ENCODE measurements at places on chromosomes 12 and 14.
A peak's percentile ranks its signal among the peaks of the same experiment; 100 is the strongest.

- no peak for DNase-seq
Measured at GRCh38 chr12:71164568-71165197, 6.9 kb upstream of the TSPAN8 start.

DNA sequence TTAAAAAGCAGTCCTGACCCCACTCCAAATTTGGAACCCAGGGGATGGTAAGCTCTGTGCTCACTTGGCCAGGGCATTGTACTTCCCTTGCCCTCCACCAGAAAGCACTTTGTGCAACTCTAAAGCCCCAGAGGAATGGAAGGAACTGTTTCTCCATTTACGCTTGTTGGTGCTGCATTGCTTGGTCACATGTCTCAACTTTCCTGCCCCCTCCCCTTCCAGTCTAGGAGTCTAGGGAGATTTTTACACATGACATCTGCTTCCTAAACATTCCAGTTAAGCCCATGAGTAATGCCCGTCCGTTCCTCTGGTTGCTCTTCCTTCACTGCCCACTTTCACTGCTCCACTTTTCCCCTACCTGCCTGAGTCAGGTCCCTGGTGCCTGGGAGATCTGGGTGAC is 92.6 kb upstream of the MAP1LC3B2 start:
- no peak for DNase-seq

- DNase-seq: peak; percentile 24
Measured at GRCh38 chr14:68476212-68477109, 316.4 kb downstream of the ZFP36L1 start.

GRCh38 chr12:11731455-11731854 is 82.0 kb downstream of the ETV6 start:
- DNase-seq: no peak

DNA sequence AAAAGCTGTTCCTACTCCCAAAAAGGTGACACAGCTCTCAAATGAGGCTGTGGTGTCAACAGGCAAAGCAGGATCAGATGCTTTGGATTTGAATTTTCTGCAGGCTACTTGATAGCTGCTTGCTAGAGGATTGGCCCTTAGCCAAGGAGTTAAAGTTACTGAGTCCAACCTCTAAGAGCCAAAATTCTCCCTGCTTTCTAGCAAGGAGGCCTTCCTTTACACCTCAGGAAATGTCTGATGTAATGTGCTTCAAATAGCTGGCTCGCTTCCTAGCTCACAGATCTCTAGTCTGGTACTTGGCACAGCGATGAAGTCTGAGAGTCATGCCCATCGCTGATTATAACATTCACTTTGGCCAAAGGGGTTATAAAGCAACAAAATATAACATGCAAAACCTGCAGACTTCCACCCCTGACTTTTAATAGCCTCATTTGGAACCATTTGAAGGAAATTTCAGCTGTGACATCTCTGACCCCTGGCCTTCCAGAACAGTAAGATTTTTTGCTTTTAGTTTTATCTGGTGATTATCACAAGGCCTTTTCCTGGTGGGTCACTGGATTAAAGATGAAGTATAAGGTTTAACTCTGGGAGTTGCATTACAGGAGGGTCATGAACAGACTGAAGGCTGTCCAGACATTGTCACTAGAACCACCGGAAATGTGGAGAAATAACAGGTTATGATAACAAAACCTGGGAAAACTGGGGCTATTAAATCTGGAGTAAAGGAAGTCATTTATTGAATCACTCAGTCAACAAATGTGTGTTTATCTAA is 189.7 kb downstream of the EPS8 start:
- DNase-seq: no peak

GRCh38 chr12:11681207-11681606 is 31.7 kb downstream of the ETV6 start:
- no peak for DNase-seq

DNA sequence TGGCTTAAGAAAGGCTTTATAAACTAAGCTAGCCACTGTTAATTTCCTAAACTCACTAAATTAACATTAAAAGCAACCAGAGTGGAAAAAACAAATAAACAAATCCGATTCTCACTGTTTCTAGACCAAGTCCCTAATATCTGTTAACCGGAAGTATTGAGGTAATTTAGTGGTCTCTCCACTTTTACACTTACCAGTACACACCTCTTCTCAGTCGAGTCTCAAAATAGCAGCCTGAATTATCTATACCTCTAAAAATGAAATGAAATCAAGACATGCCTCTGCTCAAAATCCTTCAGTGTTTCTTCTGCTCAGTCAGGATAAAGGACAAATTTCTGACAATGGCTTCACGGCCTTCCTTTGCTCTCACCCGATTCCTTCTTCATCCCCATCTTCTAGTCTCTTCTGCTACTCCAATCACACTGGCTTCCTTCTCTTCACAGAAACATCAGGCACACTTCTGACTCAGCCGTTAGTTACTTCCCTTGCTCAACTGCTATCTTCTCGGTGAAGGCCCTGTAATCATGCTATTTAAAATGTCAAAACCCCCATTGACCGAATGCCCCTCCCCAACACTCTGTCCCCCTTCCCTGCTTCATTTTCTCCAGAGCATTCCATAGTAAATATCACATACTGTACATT is 161.3 kb downstream of the KITLG start:
- no peak for DNase-seq

DNA sequence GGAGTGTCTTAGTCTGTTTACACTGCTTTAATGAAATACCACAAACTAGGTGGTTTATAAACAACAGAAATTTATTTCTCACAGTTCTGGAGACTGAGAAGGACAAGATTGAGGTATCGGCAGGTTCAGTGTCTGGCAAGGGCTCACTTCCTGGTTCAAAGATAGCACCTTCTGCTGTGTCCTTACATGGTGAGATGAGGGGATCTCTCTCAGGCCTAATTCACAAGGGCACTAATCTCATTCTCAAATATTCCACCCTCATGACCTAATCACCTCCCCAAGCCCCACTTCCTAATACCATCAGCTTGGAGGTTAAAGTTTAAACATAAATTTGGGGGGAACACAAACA is 35.0 kb upstream of the PLEK2 start:
- DNase-seq: no peak

GRCh38 chr12:93884794-93885460 is 207.8 kb downstream of the CRADD start:
- no peak for DNase-seq

DNA sequence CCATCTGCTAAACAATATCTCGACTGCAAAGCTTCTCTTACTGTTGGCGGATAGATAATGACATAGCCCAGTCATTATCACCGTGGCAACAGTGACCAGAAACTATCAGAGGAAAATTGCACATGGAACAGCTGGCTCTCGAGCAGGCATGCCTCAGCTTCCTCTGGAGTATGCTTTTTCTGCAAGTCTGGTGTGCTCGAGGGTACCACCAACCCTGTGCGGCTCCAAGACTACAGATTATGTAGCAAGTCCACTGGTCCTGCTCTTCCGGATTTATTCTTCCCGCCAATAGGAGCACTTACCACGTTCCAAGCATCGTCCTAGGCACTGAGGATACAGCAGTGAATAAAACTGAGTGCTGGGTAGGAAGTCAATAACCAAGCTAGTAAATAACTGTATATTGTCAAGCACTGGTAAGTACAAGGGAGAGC is 1.4 kb upstream of the GLRX5 start:
- DNase-seq: no peak

GRCh38 chr12:62813031-62813829 is 121.7 kb downstream of the PPM1H start:
- DNase-seq: peak; percentile 19

GRCh38 chr12:3461391-3461790 is 29.6 kb upstream of the PRMT8 start:
- no peak for DNase-seq

GRCh38 chr14:23207146-23207540 is 23.7 kb upstream of the SLC7A8 start:
- no peak for DNase-seq

GRCh38 chr12:132030367-132031038 is 80.8 kb downstream of the EP400 start:
- peak; percentile 8 for DNase-seq

- no peak for DNase-seq
Measured at GRCh38 chr14:104280902-104281767, 142.7 kb downstream of the KIF26A start.

GRCh38 chr12:59066445-59066844 is 146.1 kb upstream of the LRIG3 start:
- DNase-seq: no peak

- DNase-seq: no peak
Measured at GRCh38 chr14:65961004-65961403, 525.2 kb upstream of the CCDC196 start.

DNA sequence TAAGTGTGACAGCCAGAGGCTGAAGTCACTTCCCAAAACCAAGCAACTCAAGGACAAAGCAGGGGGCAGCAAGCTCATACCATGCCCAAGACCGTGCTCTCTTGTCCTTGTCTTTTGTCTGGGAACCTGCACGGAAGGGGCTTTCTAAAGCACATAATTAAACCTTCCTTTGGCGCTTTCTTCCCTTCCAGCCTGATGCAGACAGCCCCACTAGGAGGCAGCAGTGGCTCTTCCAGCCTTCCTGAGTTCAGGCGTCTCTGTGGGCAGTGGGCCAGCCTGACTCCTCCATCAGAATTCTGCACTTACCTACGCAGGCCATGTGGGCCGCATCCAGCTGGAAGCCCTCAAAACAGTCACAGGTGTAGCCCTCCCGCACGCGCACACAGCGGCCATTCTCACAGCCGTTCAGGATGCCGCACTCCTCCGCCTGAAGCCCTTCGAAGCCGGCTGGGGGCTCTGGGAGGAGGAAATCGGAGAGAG is 7.6 kb downstream of the ISCA2 start:
- DNase-seq: peak; percentile 12

- no peak for DNase-seq
Measured at GRCh38 chr12:116153113-116153512, 124.4 kb downstream of the MED13L start.

- no peak for DNase-seq
Measured at GRCh38 chr12:129700036-129700435, 203.8 kb downstream of the TMEM132D start.

DNA sequence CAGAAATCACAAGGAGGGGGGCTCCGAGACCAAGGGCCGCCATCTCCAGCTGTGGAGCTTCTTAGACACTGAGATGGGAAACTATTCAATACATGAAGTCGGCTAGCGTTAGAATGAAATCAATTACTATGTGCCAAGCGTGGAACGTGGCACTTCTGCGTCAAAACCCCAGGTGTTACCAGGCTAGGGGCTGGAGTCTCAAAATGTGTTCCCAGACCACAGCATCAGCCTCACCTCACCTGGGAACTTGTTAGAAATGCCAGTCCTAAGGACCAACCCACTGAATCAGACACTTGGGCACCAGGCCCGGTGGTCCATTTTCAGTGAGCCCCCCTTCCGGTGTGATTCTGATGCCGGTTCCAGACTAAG is 5.0 kb upstream of the SETD1B start:
- DNase-seq: no peak

DNA sequence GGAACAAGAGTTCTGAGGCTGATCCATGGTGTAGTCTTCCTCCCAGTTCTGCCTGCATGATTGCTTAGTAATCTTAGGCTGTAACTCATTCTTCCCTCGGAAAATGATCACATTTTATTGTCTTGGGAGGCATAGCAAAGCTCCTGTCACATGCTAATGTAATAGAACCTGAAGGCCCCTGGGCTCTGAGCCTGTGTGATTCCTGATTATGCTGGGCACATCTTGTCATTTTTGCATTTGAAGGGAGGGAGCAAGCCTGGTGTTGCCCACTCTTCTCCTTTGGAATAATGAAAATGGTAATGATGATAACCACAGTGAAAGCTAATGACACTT is 215.4 kb downstream of the MSRB3 start:
- no peak for DNase-seq

DNA sequence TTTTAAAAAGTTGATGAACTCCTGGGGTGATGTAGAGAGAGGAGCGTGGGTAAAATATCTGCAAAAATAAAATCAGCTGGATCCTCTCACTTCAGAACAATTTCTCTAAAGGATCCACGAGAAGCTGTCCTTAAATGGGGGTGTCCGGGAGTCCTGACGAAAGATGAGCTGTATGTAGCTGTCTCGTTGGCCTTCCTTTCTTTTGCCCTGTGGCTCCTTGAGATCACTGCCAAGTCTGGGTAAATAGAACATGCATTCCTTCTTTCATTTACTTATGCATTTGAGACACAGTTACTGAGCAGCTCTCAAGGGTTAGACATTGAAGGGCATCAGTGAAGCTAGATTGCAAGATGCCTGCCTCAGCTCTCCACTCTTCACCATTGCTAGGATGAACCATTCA is 35.2 kb upstream of the TXNRD1 start:
- no peak for DNase-seq
